Erythroblast (primary cell): ENCODE measurements at places on chromosomes 6 and 20.

GRCh38 chr6:74879234-74879633 is 326.6 kb downstream of the COL12A1 start:
- no peak for DNase-seq

DNA sequence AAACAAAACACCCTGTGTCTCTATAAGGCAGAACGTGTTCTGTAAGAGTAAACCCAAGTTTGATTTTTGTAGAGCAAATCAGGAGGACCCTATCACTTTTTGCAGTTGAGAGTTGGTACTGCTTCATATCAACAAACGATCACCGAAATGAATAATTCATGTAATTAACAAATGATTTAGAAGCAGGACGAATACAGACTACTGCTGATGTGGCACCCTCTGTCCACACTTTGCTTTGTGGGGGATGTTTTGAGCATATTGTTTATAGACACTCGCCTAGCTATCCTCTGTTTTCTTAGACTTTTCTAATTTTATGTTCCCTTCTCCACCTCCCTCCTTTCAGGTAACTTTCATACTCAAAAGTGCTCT is 1.5 kb downstream of the CD2AP start:
- DNase-seq: peak; percentile 54

DNA sequence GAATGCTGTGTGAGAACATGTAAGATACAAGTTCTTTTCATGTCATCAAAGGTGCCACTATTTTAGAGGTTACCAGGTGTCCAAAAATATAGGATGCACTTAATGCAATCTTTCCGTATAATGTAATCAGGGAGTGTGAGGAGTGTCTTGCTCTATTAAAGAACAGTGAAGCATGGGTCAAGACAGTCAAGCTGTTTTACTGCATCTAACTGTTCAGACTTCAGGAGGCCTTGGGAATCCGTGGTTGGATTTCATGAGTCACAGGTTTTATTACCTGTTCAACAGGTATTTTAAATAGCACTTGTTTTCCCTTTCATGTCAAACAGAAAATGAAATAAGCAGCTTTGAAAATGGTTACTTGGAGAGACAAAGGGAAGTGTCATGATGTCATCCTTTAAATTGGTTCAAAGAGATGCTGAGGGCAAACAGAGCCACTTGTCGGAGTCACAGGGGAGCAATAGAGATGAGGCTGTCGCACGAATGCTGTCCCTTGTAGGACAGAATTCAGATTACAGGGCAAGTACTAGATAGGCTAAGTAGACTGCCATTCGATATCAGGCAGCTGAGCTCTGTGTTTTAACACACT is 621.5 kb downstream of the QKI start:
- DNase-seq: no peak

DNA sequence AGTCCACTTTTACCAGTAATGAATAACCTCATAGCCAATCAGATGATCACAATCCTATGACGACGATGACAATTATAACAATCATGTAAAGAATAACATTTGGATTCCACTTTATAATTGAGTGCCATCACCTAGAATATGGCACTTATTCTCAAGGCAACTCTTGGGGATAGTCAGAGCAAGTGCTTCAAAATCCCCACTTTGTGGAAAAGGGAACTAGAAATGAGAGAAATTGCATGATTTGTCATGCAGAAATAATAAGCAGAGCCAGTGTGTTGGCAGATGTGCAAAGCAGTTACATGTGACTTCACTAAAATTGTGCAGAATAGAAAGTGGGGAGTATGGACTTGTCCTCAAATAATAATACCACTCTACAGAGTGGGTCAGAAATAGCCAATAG is 41.3 kb downstream of the FRK start:
- no peak for DNase-seq

GRCh38 chr6:38714239-38715015 is 684 bp upstream of the DNAH8 start:
- no peak for DNase-seq

DNA sequence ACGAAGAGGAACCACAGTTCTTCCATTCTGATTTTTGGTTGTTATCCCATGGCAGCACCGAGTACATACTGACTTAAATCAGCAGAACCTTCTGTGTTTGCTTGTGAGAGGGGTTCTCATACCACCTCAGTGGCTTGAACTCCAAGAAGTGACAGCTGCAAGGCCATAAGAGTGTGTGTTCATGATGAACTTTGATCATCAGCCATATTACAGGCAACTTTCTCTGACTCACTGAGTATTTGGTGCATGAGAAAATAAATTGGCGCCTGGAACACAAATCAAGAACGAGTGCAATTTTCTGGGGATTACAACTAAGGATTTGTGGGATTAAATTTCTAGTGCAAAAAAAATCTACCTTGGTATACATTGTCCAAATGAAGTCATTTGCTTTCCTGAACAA is 68.9 kb downstream of the CYP39A1 start:
- DNase-seq: no peak

- peak; percentile 40 for DNase-seq
Observed at GRCh38 chr6:88301888-88302768, 136.0 kb upstream of the CNR1 start.

GRCh38 chr20:48190757-48191156 is 405.5 kb upstream of the SULF2 start:
- no peak for DNase-seq

DNA sequence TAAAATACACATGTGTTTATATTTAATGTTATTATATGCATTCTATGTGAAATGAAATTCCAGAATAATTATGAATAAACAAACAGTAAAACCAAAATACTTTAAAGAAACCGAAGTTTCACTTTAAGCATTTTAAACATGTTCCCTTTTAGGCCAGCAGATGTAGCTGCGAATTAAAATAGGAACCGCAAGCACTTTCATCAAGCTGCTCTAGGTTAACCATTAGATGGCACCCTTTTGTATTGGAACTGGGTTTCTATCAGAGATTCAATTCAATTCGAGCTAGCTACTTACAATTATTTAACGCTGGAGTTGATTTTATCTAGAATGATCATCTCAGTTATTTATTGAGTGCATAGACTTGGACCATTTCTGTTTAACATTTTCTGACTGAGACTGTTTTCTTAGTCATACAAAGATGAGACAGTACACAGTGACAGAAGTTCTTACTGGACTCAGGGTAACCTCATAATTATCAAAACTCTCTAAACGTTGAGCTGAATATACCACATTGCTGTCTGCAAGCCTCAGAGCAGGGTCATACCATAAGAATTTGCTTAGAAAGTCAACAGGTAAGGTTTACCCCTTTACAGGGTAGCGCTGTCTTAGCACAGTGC is 8.5 kb downstream of the TMEM242 start:
- DNase-seq: no peak

- no peak for DNase-seq
Observed at GRCh38 chr6:92541448-92542060, 877.8 kb downstream of the EPHA7 start.

DNA sequence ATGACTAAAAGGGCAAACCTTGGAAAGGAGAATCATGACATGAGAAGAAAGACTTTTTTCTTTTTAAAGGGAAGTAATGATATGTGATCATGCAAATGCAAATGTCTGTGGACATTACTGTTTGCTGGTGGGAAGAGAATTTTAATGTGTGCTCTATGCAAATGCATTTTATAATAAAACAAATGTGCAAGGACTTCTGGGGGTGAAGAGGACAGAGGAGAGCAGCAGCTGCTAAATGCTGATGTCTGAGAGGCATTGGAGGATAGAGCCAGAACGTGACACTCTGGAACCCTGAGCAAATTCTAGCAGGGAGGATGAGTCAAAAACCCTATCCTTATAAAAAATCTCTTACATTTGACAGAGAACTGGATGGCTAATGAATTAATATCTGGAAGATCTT is 69.1 kb upstream of the BEND3 start:
- no peak for DNase-seq

GRCh38 chr20:55094353-55094861 is 619.0 kb downstream of the DOK5 start:
- DNase-seq: peak; percentile 87
